ENCODE measurements at places on chromosomes 6 and 20.

GRCh38 chr6:90008189-90008907, 114.1 kb downstream of the GJA10 start:
- DNase-seq = no peak

DNA sequence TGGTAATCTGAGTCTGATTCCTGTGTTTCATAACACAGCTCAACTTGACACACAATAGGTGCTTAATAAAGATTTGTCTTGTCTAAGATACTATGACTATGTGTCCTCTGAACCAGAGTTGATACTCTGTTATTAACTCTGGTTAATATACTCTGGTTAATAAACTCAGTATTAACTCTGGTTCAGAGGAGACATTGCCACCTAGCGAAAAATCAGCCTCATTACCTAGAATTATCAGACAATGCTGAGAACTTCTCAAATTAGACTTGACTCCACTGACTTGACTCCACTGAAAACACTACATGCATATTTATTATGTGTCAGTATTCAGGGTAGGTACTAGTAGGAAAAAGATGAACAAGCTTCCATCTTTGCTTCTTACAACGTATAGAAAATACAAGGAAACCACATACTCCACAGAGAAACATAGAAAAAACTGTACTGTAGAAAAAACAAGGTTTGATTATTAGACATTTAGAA, 73.9 kb downstream of the AHI1 start:
- DNase-seq = peak; percentile 61

GRCh38 chr6:148529010-148529409, 186.4 kb downstream of the SASH1 start:
- no peak for DNase-seq

GRCh38 chr20:43809206-43809819, 82.5 kb upstream of the GTSF1L start:
- DNase-seq = no peak

- DNase-seq = peak; percentile 25
These were observed 90.8 kb downstream of the FRK start for GRCh38 chr6:115969930-115970273.

DNA sequence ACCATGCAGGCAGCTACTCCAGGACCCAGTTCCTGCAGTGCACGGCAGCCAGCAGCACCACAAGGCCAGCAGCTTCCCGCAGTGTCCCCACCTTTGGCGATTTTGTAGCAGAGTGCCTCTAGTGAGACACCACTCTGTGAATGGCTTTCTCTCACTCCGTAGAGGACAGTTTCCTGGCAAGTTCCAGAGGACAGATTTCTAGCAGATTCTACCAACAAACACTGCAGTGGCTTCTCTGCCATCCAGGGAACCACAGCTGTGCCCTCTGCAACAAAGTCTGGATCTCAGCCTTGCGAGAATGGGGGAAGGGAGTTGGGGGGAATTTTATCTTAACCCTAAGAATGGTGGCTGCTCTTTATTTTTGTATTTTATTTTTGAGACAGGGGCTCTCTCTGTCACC, 28.7 kb downstream of the SNHG17 start:
- DNase-seq = no peak

GRCh38 chr6:128601060-128601459, 80.7 kb upstream of the PTPRK start:
- DNase-seq = peak; percentile 49

- no peak for DNase-seq
These were observed 9.0 kb upstream of the LCA5 start for GRCh38 chr6:79546186-79546585.

DNA sequence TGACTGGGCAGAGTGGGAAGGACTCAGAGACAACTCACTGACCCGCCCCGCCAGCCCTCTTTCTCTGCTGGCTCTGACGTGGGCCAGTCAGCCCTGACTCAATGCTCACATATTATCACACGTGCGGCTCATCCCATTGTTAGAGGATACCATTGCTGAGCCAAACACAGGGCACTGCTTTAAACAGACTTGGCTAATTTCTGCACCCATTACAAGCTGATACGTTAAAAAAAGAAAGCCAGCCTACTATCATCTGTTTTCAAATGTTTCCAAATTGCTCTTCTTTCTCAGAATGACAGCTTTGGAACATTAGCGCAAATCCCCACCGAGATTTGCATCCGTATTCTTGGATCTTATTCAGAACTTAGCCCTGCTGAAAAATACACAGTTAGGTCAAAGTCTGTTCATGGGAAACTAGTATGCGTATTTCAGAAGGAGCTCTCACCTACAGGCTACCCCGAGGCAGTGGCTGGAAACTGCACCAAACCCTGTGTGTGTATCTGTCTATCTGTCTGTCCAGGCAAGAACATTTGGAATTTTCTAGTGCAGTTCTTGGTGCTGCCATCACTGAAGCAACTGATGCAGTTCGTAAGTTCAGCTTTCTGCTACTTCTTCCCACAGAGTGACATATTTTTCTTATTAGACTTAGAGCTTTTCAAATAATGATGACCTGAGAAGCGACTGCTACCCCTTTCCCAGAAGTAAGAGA, 32.8 kb downstream of the RAMACL start:
- DNase-seq = no peak

GRCh38 chr6:132789396-132789776, 9.1 kb downstream of the SLC18B1 start:
- no peak for DNase-seq

- DNase-seq = peak; percentile 54
These were observed 31.4 kb downstream of the LINC00237 start for GRCh38 chr20:21074605-21075336.

GRCh38 chr6:25842526-25842925, 10.7 kb upstream of the SLC17A1 start:
- no peak for DNase-seq

DNA sequence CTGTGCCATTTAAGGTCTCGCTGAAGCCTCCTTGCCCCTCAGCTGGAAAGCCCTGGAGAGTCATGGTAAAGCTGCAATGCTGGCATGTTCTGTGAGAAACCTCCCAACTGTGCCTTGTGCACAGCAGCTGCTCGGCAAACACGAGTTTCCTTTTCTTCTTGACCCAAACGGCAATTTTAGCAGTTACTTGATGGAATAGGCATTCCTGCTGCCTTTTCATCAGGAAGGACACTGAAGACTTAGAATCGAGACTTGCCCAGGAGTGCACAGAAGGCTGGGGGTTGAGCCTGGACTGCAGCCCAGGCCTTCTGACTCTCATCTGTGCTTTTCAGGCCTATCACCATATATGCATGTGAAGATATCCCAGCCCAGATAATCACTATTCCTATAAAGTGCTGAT, 28.7 kb upstream of the CLDN20 start:
- no peak for DNase-seq

- no peak for DNase-seq
These were observed 63.9 kb downstream of the CHMP4B start for GRCh38 chr20:33875055-33875454.

DNA sequence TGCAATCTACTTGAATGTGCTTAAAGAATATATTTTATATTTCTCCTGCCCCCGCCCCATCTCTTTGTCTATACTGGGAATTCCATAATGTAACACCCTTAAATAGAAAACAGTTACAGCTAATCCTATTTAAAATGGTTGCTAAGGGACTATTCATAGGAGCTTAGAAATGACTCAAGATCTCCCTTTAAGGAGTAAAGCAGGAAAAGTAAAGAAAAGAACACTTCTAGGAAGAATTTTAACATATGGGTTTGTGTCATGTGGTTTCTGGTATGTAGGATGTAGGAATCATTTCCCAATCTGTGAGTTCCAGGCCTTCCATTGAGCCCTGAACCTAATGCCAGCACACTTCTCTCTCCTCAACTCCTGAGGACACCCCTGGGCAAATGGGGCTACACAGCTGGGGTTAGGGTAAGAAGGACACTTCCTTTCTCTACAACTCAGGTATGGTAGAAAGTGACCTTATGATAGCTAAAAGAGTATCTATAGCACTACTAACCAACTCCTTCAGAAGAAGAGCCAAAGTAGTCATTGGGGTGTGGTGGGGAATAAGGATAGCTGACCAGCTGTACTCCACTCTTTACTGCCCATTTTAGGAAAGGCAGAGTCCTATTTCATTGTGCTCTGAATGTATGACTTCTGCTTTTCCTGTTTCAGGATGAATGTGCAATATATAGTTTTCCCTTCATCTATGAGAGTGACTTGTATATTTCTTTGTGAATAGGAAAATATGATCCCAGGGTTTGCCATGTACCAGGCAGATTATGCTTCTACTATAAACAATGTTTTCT, 27.3 kb downstream of the RIMS1 start:
- no peak for DNase-seq

DNA sequence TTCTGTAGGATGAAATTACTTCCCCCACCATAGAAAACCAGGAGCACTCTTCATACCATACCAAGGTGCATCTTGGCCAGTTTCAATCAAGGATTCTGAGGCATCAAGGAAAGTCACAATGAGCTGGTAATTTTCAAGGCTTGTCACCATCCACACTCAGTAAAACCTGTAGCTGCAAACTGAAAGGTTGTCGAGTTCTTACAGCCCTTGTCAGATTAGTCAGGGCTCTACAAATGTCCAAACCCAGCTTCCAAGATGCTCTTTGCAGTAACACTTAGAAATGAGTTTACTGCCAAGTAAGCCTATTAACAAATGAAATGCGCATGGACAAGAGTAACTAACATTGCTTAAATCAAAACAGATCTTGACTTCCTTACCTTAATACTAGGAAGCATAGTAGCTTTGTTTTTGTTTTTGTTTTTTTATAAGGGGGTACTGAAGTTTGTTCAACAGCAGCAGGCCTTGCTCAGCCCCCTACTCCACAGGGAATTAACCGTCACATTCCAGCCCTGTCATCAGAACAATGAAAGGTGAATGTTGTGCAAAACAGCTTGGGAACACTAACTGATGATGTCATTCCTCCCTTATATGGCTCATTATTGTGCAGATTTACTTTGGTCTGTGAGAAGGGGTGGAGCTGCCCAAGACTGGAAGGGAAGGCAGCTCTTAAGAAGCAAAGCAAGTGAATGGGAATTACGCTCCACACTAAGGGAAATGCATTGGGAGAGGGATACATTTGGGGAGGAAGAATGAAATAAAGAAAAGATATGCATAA, 49.9 kb upstream of the TMEM30A start:
- DNase-seq = peak; percentile 55

GRCh38 chr20:54132612-54133433, 41.0 kb downstream of the CYP24A1 start:
- DNase-seq = peak; percentile 91

- DNase-seq = no peak
These were observed 65.8 kb downstream of the BTBD9 start for GRCh38 chr6:38573801-38574395.

- DNase-seq = no peak
These were observed 12.3 kb downstream of the NRN1 start for GRCh38 chr6:5994234-5994998.

- DNase-seq = peak; percentile 9
These were observed 117.2 kb downstream of the SOBP start for GRCh38 chr6:107607116-107607515.

- no peak for DNase-seq
These were observed 5.8 kb upstream of the MCM9 start for GRCh38 chr6:118940770-118941169.

DNA sequence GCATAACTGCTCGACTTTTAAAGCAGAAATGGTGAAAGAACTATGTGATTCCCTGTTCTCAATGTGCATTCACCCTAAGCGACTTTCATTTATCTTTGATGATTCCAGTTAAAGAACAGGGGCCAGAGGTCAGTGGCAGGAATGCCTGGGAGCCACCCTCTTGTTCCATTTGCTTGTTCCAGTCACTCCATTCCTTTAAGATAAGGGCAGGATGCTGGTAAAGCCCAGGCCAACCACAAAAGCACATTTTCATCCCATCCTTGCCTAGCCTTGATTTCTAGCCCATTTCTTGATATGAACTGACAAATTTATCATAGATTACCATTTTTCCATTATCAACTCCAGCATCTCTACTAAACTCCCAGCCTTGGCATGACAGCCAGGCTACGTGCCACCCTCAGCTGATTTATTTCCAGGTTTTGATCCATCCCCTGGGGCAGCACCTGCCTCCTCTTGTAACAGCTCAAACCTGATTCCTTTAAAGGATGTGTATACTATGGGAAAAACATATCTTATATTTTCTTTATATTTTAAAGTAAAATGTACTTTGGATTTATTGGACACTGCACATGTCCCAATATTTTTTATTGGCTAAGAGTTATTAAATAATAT, 19.2 kb downstream of the HMGN3 start:
- no peak for DNase-seq

GRCh38 chr6:33827546-33828451, 24.0 kb upstream of the MLN start:
- DNase-seq = peak; percentile 31

- DNase-seq = no peak
These were observed 48.8 kb upstream of the ZNF217 start for GRCh38 chr20:53642196-53643030.

- DNase-seq = no peak
These were observed 63.3 kb downstream of the SASH1 start for GRCh38 chr6:148405894-148406293.

- DNase-seq = no peak
These were observed at the start of gene TSPO2 for GRCh38 chr6:41042226-41043055. TSPO2 (plus strand) TSS chr6:41042467; CDS start chr6:41042986, 519 bp downstream.

DNA sequence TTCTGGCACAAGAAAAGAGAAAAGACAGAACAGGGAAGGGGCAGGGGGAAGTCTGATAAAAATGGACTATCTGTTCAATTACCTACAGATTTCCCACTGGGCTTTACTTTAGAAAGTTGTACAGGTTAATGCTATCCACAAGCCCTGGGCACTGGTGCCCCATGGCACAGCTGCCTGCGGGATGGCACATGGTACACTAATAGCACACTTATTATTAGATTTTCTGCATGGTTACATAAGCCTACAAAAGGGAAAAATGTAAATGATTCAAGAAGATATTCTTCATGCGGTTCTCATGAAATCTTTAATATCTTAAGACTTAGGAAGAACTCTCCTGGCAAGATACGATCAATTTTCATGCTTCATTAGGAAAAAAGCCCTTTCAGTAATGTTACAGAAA, 137.5 kb downstream of the GMPR start:
- no peak for DNase-seq

DNA sequence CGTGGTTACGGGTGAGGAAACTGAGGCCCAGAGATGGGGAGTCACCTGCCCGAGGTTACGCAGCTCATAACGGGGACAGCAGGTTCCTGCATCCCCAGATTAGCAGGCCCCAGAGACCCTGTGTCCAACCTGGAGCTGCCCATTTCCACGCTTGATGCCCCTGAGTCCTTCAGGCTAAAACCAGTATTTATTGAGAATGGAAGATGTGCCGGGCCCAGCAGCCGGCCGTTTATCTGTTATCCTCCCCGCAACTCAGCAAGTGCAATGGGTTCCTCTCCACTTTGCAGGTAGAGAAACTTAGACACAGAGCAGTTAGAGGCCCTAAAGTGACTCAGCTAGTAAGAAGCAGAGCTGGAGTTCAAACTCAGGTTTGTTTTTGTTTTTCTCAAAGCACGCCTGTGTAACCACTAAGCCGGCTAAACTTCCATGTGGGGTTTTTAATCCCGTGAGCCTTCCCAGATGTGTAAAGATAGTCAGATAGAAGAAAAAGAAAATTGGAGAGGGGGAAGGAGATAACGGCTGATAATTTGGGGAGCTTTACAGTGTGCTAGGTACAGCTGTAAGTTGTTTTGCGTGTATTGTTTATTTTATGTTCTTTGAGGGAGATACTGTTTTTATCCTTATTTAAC, 775 bp downstream of the PFDN4 start:
- peak; percentile 54 for DNase-seq

- DNase-seq = peak; percentile 83
These were observed 26.9 kb downstream of the CFAP61 start for GRCh38 chr20:20079102-20079784.
